ENCODE measurements at places on chromosomes 4 and X. TPM values are rescaled to one million over a fixed set of nuclear protein-coding genes. Genes with fewer than 3 reads are reported as not detected.

DNA sequence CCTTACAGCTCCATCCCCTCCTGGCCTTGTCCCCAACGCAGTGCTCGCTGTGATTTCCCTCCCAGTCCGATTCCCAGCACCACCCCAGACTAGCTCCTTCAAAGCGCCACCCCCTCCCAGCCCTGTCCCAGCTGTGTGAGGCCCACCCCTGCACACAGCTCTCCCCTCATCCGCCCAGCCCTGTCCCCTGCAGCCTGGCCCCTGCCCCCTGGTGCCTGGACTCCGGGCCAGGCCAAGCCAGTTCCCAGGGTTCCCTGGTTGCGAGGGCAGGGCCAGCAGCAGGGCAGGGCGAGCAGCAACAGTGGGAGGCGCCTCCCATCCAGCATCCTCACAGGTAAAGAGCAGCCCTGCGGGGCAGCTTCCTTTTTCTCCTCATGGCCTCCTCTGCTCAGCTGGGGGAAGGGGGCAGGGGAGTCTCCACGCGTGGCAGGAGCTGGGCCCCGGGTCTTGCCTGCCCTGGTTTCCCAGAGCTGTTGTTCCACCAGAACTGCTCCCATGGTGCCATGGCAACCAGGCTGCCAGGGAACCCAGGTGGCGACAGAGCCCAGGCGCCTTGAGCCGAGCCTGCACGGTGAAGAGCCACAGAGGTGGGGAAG lies 24.8 kb downstream of the IQSEC2 start:
- DNase-seq: no peak
- H3K27me3 ChIP-seq: peaks cover 58% of the 10 kb centered on the region
- H3K27ac ChIP-seq: no peak overlapping the region
- peaks cover 3% of the 10 kb centered on the region for H3K36me3 ChIP-seq

DNA sequence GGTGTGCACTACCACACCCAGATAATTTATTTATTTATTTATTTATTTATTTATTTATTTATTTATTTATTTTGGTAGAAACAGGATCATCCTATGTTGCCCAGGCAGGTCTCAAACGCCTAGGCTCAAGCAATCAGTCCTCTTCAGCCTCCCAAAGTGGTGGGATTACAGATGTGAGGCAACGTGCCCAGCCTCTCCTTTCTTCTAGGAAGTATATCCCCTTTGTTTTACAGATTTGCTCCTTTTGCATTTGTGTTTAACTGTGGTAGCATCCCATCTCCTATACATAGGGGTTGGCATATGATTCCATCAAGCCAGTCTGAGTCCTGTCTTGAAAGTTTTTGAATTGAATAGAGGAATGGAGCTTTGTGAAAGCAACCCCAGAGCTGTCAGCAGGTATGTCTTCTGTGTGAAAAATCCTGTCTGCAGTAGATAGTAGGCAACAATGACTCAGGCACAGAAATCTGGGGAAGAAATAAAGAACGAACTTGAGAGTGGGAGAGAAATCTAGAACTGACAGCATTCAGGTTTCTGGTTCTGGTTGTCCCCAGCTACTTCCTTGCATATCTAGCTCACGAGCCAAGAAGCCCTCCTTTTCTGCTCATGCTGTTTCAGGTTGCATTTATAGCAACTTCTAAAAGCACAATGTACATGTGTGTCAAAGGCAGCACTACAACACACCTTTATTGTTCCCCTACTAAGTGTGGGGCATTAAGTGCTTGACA lies 113.7 kb upstream of the LSM6 start:
- H3K4me3 ChIP-seq: no peak overlapping the region
- H3K36me3 ChIP-seq: no peaks in the 10 kb centered on the region
- H3K4me1 ChIP-seq: no peaks in the 10 kb centered on the region
- H3K27ac ChIP-seq: no peak overlapping the region
- H3K27me3 ChIP-seq: no peaks in the 10 kb centered on the region
- no peak for DNase-seq

DNA sequence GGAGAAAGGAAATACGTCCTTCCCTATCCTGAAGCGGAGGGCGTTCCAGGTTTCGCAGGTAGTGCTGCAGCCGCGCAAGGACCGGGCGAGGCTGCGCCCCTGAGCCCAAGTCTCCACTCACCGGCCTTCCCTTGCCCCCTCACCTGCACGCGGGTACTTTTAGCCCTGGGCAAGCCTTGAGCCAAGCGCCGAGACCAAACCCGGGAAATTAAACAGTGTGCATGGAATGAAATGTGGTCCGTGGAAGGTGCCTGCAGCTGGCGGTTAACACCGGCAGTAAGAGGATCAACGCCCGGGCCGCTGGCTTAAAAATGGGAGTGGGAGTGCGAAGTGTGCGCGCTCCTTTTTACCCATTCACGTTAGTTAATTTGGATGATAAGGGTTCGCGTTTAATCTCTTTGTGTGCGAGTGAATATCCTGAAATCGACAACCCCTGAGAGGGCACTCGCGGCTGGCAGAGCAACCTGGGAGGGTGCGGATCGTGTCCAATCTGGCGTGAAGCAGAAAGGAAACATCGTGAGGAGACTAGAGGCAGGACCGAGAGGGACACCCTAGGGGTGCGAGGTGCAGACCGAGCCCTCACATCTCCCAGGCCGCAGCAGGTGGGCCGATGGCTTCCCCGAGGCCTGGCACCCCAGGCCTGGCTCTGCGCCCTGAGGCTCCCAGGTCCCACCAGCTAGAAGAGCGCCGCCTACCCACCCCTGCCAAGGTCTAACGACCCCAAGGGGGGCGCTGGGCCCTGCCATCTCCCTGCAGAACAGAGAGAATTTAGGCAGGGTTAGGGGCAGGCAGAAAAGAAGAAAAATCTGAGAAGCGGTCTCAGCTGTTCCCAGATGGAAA lies 2.0 kb upstream of the HELT start:
- H3K27me3 ChIP-seq: peaks cover 98% of the 10 kb centered on the region
- no peak for DNase-seq
- H3K4me1 ChIP-seq: peaks cover 12% of the 10 kb centered on the region
- no peak overlapping the region for H3K27ac ChIP-seq
- no peak overlapping the region for H3K4me3 ChIP-seq
- no peaks in the 10 kb centered on the region for H3K36me3 ChIP-seq

DNA sequence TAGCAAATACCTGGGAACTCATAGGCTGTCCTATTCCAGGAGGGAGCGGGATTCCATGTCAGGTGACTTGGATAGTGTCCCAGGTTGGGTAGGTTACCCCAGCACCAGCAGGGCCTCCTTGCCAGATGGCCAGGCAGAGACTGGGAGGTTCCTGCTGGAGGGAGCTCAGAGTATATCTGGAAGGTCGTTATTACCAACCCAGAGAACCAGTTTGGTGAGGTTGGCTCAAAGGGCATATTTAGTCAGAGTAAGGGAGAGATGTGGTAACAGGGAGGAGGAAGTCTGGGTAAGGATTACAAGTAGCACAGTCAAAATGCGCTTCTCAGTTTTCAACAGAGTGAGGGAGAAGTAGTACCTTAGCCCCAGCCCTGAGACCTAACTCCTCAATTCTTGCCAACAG lies 53.3 kb upstream of the LNX1 start:
- peaks cover 6% of the 10 kb centered on the region for H3K4me1 ChIP-seq
- H3K27me3 ChIP-seq: no peaks in the 10 kb centered on the region
- H3K36me3 ChIP-seq: no peaks in the 10 kb centered on the region
- no peak for DNase-seq

The SCFD2 gene
- total RNA-seq: 14.8 TPM

- H3K36me3 ChIP-seq: no peaks in the 10 kb centered on the region
- no peaks in the 10 kb centered on the region for H3K27me3 ChIP-seq
- DNase-seq: no peak
- no peak overlapping the region for H3K27ac ChIP-seq
- H3K4me1 ChIP-seq: no peaks in the 10 kb centered on the region
- H3K4me3 ChIP-seq: no peak overlapping the region
These were observed 16.0 kb upstream of the HPGD start for GRCh38 chr4:174538123-174538875.

The ITIH6 gene
- 0.22 TPM for total RNA-seq

The MAML3 gene
- total RNA-seq: 3.0 TPM

The ATOH1 gene
- not detected for total RNA-seq

DNA sequence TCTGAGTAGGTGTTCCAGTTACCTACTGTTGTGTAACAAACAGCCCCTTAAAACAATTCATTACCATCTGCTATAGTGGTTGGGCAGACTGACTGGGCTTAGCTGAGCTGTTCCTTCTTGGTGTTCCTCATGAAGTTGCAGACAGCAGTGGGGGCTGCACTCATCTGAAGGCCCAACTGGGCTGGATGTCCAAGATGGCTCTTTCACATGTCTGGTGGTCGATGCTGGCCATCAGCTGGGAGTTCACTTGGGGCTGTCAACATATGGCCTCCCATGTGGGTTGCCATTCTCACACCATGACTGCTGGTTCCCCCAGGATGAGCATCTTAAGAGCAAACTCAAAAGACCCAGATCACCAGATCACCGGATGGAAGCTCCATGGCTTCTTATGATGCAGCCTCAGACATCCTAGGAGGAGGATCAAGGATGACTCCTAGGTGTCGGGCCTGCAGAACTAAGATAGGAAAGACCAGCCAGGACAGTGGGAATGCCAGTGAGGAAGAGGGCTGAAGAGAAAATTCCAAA lies 34.3 kb upstream of the PPP2R2C start:
- H3K36me3 ChIP-seq: no peaks in the 10 kb centered on the region
- H3K4me3 ChIP-seq: no peak overlapping the region
- DNase-seq: no peak
- no peaks in the 10 kb centered on the region for H3K4me1 ChIP-seq
- H3K27ac ChIP-seq: no peak overlapping the region

DNA sequence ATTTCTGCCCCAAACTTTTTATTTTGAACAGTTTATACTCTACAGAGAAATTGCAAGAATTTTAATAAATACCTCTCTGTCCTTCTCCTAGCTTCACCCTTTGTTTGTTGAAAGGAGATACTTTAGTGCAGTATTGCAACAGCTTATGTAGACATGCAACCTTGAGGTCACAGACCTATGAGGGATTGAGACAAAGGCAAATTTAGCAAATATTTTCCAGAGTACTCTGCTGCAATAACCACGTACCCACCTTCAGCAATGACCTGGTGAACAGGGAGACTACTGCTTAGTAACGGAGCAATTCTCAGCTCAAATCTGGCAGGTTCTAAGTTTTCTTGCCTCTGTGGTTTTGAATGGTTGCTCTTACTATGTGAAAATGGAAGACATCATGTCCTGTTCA lies 13.2 kb downstream of the FGA start:
- no peaks in the 10 kb centered on the region for H3K27me3 ChIP-seq
- H3K4me3 ChIP-seq: no peak overlapping the region
- H3K27ac ChIP-seq: no peak overlapping the region

The CENPVL1 gene
- total RNA-seq: not detected

DNA sequence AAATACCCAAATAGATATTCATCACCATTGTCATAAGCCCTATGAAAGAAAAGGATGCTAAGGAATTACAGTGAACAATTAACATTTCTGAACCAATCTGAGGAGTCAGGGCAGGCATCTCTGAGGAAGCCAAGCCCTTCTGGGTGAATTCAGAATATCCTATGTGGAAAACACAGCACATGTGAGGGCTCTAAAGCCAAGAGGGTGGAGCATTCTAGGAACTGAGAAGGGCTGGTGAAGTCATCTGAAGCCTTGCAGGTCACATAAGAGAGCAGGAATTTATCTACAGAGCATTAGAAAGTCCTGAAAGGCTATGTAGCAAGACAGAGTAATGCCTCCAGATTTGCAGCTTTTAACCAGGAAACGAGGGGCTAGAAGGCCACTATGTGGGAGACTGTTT lies 195.7 kb downstream of the SPATA18 start:
- H3K4me3 ChIP-seq: no peak overlapping the region
- peaks cover 26% of the 10 kb centered on the region for H3K4me1 ChIP-seq
- no peaks in the 10 kb centered on the region for H3K36me3 ChIP-seq
- H3K27ac ChIP-seq: no peak overlapping the region

- H3K4me3 ChIP-seq: no peak overlapping the region
- peak overlapping the region; percentile 13 for H3K27ac ChIP-seq
- H3K27me3 ChIP-seq: peaks cover 13% of the 10 kb centered on the region
- no peaks in the 10 kb centered on the region for H3K36me3 ChIP-seq
- peak; percentile 71 for DNase-seq
These were observed 27.8 kb upstream of the PSAPL1 start for GRCh38 chr4:7462509-7462971.

GRCh38 chrX:54540289-54540688 lies 10.3 kb downstream of the GNL3L start:
- DNase-seq: peak; percentile 34
- H3K36me3 ChIP-seq: peaks cover 39% of the 10 kb centered on the region
- H3K4me3 ChIP-seq: no peak overlapping the region
- no peaks in the 10 kb centered on the region for H3K27me3 ChIP-seq
- no peak overlapping the region for H3K27ac ChIP-seq

The SYNPO2 gene
- 53.6 TPM for total RNA-seq

DNA sequence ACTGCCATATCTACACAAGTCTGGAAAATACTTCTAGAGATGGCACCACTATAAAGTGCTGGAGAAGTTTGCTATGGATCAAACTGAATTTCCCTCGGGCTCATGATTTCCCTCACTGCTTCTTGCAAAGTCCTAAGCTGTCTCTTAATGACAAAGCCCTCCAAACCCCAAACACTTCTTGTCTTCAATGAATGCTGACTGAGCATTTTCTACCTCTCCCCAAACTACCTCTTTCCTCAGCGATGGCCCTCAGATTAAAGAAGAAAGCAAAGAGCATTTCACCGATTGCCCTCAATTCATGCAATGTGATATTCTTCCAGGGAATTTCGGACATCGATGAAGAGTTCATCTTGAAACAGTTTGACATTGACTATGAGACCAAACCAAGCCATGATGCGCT lies 19.7 kb downstream of the FAM47E start:
- H3K4me3 ChIP-seq: no peak overlapping the region
- no peak for DNase-seq
- no peaks in the 10 kb centered on the region for H3K4me1 ChIP-seq
- no peaks in the 10 kb centered on the region for H3K36me3 ChIP-seq
- no peaks in the 10 kb centered on the region for H3K27me3 ChIP-seq

The S100G gene
- not detected for total RNA-seq

GRCh38 chrX:47843363-47843762 lies 6.7 kb downstream of the ZNF81 start:
- H3K27ac ChIP-seq: no peak overlapping the region
- peaks cover 2% of the 10 kb centered on the region for H3K36me3 ChIP-seq
- no peaks in the 10 kb centered on the region for H3K4me1 ChIP-seq
- H3K4me3 ChIP-seq: no peak overlapping the region
- no peak for DNase-seq
- no peaks in the 10 kb centered on the region for H3K27me3 ChIP-seq

The FAM120C gene
- 6.1 TPM for total RNA-seq

DNA sequence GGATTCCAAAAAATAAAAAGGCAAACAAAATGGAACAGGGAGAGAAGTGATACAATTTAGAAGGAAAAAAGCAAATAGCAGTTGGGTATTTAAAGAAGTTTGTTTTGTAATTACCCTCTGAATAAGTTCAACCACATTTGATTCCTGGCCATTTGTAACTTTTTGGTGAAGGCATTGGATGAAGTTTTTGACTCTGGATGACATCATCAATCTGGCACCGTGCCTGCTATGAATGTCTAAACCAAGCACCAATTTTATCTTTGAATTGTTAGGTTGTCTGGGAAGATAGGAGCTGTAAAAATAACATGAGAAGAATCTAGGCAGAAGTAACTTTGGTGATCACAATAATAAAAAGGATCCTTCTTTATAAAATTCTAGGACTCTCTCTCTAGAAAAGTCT lies 29.5 kb downstream of the TMPRSS11A start:
- no peaks in the 10 kb centered on the region for H3K27me3 ChIP-seq
- H3K4me1 ChIP-seq: no peaks in the 10 kb centered on the region
- DNase-seq: no peak
- no peak overlapping the region for H3K4me3 ChIP-seq

GRCh38 chr4:16123356-16124084 lies 39.7 kb upstream of the PROM1 start:
- peaks cover 38% of the 10 kb centered on the region for H3K4me1 ChIP-seq
- H3K36me3 ChIP-seq: no peaks in the 10 kb centered on the region
- no peak overlapping the region for H3K4me3 ChIP-seq
- peak overlapping the region; percentile 13 for H3K27ac ChIP-seq
- H3K27me3 ChIP-seq: no peaks in the 10 kb centered on the region
- DNase-seq: peak; percentile 35
